ENCODE measurements at places on chromosomes 5 and 9. TPM values are rescaled to one million over a fixed set of nuclear protein-coding genes. Genes with fewer than 3 reads are reported as not detected.
A peak's percentile ranks its signal among the peaks of the same experiment; 100 is the strongest.

DNA sequence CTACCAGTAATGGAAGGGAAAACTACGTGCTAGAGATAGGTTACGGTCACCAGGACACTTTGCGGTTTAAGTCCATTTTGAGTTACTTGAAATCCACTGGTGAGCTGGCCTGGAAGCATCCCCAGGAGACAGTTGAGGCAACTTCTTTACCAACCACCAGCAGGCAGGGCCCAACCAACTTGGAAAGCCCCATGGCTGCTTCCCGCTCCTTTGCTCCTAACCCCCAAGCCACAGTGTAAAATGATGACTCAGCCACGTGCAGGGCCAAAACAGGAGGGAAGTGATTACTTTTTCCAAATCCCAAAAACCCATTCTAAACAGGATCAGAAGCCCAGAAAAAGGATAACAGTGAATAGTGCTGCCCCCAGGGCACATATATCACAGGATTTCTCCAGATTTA is 87.4 kb downstream of the PAX5 start:
- no peaks in the 10 kb centered on the region for H3K36me3 ChIP-seq
- H3K27ac ChIP-seq, result no peak overlapping the region

- no peak overlapping the region for H3K27ac ChIP-seq
- no peak overlapping the region for H3K4me3 ChIP-seq
- no peaks in the 10 kb centered on the region for H3K36me3 ChIP-seq
- H3K4me1 ChIP-seq, result peaks cover 8% of the 10 kb centered on the region
- peaks cover 14% of the 10 kb centered on the region for H3K27me3 ChIP-seq
Measured at GRCh38 chr5:119360905-119361593, 5.2 kb downstream of the TNFAIP8 start.

DNA sequence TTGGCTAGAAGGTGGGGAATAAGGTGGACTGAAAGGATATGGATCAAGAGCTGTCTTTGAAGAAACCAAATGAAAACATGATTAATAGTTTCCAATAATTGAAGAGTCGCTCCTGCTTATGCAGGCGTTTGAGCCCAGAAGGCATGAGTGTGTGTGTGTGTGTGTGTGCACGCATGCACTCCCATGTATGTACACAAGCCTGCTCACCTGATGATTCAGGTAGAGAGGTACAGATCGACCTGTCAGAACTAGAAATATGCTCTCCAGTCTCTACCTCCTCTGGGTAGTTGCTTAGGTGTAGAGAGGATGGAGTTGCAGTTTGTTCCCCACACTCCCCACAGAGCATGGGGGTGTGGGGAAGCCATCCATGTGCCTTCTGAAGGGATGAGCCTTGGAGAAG is 1.1 kb upstream of the FGF1 start:
- peaks cover 21% of the 10 kb centered on the region for H3K4me1 ChIP-seq
- H3K27ac ChIP-seq, result no peak overlapping the region
- H3K36me3 ChIP-seq, result no peaks in the 10 kb centered on the region
- no peak for DNase-seq

DNA sequence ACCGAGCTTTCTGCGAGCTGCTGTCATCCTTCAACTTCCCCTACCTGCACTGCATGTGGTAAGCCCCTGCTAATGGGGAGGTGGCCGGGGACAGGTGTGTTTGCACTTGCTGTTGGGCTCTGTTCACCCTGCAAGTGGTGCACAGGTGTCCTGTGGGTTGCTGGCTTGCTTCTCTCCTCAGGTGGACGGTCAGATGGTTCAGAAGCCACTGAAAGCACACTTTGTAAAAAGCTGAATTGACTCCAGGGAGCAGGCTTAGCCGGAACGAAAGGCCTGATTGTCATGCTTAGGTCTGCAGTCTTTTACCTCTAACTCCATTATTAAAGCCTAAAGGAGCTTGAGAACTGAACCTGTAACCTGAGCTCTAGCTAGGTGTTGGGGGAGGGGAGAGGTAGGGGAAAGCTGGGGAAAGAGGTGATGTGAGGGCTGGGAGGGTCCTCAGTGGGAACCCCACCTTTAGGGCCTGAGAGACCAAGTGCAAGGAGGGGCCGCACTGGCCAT is 37.6 kb downstream of the ACER2 start:
- no peaks in the 10 kb centered on the region for H3K36me3 ChIP-seq
- H3K27ac ChIP-seq, result peak overlapping the region; percentile 53
- H3K4me1 ChIP-seq, result peaks cover 19% of the 10 kb centered on the region
- DNase-seq, result peak; percentile 51
- peak overlapping the region; percentile 7 for H3K4me3 ChIP-seq
- H3K27me3 ChIP-seq, result no peaks in the 10 kb centered on the region

DNA sequence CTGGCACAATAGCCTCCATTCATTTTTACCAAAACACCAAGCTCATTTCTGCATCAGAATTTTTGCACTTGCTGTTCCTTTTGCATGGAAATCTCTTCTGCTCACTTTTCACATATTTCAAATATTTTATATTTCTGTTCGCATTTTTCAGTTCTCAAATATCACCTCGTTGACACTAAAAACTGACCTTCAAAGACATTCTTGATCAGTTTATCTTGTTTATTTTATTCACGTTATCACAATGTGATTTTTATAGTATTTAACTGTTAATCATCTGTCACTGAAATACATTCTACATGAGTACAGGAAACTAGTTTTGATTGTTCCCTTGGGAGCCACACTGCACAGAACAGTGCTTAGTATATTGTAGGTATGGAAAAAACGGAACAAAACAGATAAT is 29.6 kb downstream of the CDH10 start:
- H3K36me3 ChIP-seq, result no peaks in the 10 kb centered on the region
- no peak overlapping the region for H3K4me3 ChIP-seq
- H3K27me3 ChIP-seq, result no peaks in the 10 kb centered on the region

SPRY4 gene
- total RNA-seq, result 0.13 TPM

ARHGEF28 gene
- 0.28 TPM for total RNA-seq

GCNT4 gene
- 0.25 TPM for total RNA-seq

Measured in neural progenitor cell (in vitro differentiated cells).